Activated CD4-positive, alpha-beta memory T cell treated with anti-CD3 and anti-CD28 coated beads for 36 hours (primary cell): ENCODE measurements at places on chromosomes 13 and 19.
A peak's percentile ranks its signal among the peaks of the same experiment; 100 is the strongest.

GRCh38 chr13:21930536-21930935 lies 259.7 kb downstream of the FGF9 start:
- DNase-seq, result no peak

GRCh38 chr19:55083004-55083850 lies 7.6 kb downstream of the EPS8L1 start:
- no peak for DNase-seq

- peak; percentile 55 for DNase-seq
Observed at GRCh38 chr13:112968380-112968909, 569 bp upstream of the MCF2L start.

- no peak for DNase-seq
Observed at GRCh38 chr19:29476528-29476927, 49.3 kb upstream of the VSTM2B start.

- no peak for DNase-seq
Observed at GRCh38 chr19:11995174-11995573, 30.3 kb downstream of the ZNF763 start.

DNA sequence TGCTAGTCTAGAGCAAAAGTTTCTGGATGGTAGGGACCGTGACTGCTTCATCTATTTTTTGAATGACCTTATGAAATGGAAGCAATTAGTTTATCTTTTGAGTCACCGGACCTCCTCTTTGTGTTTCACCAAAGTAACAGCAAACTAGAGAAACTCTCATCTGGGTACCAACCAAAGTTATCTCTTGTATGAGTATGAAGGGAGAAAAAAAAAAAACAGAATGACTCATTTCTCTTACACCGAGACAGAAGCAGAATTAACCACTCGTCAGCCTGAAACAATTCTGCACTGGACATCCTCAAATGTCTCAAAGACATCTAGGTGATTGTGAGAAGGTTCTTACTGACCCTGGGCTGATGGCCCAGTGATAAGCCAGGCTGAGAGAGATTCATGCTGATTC lies 18.3 kb downstream of the ZNF100 start:
- no peak for DNase-seq

- DNase-seq, result no peak
Observed at GRCh38 chr19:35143231-35143715, at the start of gene FXYD7. FXYD7 (plus strand) TSS chr19:35143255; CDS start chr19:35143334, 79 bp downstream.

DNA sequence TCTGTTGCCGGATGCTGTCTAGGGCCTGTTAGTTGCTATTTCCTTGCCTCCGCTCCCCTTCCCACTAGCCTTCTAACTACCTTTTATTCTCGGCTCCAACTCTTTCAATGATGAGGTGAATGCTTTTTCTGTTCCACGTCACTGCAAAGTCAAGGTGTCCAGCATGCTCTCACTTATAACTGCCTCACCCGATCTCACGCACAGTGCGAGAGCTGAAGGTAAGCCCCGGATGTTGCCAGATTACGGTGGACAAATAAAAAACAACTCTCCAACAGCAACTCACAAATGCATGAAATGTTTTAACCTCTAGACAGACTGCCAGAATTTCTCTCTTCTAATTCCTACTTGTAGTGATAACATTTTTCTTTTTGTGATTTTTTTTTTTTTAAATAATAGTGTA lies 169.9 kb downstream of the STK24 start:
- DNase-seq, result no peak

DNA sequence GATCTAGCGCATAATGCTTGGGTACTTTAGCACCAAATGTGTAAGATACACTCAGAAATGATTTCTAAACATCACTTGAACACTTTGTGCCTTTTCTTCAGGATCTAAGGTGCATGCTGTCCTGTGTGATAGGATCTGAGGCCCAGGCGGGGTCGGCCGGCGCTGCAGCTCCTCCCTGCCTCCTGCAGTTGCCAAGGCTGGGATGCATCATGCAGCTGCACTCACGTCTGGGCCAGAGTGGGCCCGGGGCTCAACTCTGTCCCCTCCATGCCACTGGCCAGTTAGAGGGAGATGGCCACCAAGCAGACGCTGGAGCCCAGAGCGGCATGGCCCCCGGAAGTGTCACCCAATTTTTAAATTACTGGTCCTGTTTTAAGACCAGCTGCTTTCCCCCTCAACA lies 29.3 kb upstream of the CD33 start:
- no peak for DNase-seq

DNA sequence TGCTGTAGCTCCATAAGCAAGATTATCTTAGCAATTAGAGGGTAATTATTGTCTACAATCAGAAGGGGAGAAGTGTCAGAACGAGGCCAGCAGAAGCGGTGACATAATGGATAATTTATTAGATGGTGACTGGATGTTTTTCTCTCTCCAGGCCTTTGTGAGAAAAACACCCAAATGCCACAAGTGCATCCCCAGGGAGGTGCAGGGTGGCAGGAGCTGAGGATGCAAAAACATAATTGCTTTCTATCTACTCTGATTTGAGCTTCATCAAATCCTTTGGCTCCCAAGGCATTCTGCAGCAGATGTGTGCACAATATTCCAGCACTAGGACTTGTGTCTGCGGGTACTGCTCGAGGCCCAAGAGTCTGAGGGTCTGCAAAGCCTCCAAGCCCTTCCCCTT lies 220.1 kb upstream of the SERP2 start:
- no peak for DNase-seq

GRCh38 chr19:40589591-40590429 lies 11.4 kb upstream of the LTBP4 start:
- DNase-seq, result no peak

DNA sequence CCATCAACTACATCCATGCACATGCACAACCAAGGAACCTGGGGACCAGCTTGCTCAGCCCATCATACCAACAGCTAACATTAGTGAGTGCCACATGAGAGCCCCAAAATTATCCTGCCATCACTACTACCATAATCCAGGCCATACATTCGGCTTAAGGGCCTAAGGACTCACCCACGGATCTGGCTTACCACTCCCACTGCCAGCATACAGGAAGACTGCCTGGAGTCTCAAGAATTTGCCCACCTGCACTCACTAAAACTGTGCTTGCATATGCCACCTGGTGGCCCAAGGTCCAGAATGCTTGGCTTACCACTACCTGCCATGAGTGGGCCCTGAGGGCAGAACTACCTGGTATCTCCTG lies 1562.9 kb upstream of the PRR20A start:
- DNase-seq, result no peak

GRCh38 chr13:111269508-111269907 lies 50.9 kb upstream of the TEX29 start:
- DNase-seq, result no peak

DNA sequence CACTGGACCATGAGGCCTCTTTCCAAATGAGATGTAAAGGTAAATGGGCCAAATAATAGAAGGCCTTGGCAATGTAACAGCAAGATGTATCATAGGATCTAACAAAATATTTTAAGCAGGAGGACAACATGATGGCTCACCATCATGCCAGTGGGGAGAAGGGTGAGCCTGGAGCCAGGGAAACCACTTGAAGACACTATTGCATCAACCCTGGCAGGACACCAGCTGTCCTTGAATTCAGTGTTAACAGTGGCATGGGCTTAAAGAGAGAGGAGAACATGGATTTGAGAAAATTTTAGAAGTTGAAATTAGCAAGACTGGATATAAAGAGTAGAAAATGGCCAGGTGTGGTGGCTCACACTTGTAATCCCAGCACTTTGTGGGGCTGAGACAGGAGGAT lies 6.7 kb upstream of the RCBTB2 start:
- no peak for DNase-seq

GRCh38 chr13:73631411-73631810 lies 502.8 kb downstream of the KLF12 start:
- DNase-seq, result no peak

GRCh38 chr19:18110609-18111232 lies 13.1 kb downstream of the MAST3 start:
- no peak for DNase-seq

DNA sequence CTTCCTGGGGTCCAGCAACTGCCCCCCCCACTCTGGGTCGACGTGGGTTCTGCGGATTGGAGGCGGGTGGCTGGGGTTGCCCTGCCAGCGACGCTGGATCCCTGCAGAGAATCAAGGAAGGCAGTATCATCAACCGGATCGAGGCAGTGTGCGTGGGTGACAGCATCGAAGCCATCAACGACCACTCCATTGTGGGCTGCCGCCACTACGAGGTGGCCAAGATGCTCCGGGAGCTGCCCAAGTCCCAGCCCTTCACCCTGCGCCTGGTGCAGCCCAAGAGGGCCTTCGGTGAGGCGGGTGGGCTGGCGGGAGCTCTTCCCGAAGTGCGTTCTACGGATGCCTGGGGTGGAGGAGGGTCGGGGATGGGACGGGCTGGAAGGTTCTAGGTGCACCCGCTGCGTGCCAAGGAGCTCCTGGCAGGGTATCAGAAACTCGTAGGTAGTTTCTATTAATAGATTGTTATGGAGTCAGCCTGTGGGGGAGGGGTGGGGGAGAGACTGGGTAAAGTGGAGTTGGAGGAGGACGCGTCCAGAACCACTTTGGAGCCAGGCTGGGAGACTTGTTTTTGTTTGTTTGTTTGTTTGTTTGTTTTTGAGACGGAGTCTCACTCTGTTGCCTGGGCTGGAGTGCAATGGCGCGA lies 1.5 kb downstream of the GIPC3 start:
- DNase-seq, result no peak

GRCh38 chr13:36673352-36673751 lies 468 bp upstream of the SERTM1 start:
- DNase-seq, result no peak

- no peak for DNase-seq
Observed at GRCh38 chr19:16607819-16608218, 20.2 kb downstream of the MED26 start.

- no peak for DNase-seq
Observed at GRCh38 chr19:45601524-45602374, at the start of gene GPR4. GPR4 (minus strand) TSS chr19:45602212; CDS start chr19:45591866, 10,346 bp downstream.

DNA sequence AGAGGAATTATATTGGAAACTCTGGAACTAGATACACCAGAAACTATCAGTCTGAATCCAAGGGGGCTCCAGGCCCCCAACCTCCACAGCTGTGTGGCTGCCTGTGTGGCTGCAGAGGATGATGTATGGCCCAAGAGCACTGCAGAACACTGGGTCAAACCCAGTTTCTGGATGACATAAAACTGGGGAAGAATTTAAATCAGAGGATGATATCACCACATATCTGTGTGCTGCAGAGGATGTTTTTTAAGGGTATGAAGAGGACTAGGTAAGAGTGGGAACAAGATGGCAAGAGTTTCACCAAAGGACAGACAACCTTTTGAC lies 226.4 kb downstream of the SUCLA2 start:
- DNase-seq, result no peak

GRCh38 chr13:84130495-84131114 lies 248.3 kb upstream of the SLITRK1 start:
- no peak for DNase-seq

- DNase-seq, result no peak
Observed at GRCh38 chr19:56369886-56370676, 23.3 kb downstream of the ZNF582 start.

DNA sequence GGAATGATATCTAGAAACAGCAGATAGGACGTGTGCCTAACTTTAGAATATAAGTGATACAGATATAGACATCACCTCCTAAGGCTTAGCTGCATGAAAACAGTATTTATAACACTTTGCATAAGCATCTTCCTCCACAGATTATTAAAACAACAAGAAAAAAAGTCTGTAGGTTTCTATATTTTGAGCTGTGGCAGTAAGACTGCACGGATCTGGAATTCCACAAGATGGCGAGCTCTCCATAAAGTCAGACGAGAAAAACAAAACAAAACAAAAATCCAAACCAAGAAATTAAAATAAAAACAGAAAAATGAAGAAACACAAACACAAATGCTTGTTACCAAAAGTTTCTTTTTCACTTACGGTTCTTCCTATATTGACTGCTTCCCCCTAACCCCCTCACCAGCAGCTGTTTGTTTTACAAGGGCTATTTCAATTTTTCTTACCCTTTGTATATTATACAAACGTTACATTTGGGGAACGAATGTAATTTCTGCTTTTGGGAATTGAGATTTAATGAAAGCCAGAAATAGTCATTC lies 285.8 kb downstream of the MYO16 start:
- no peak for DNase-seq

DNA sequence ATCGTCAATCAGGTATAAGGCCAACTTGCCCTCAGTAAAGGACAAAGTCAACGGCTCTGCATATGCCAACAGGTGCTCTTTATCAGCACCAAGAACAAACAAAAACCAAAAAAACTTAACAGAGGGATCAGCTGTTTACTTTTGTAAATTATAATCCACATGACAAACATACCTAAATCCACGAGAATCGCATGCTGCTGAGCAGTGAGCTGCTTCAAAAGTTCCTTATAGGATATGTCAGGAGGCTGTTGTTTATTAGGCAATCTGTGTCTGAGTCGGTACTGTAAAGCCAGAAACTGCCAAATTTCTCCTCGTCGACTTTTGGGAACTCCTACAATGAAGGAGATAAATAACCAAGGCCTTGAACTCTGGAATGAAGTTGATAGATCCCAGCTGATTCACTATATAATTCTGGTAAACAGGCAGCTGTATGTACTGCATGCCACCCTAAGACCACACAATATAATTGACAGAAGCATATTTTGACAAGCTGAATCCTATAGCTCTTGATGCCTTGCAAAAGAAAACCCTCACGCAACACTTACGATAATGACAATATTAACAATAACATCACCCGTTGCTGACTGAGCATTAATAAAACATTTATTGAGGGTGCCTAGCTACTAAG lies 179.8 kb downstream of the TBC1D4 start:
- no peak for DNase-seq

- no peak for DNase-seq
Observed at GRCh38 chr13:33057019-33057780, 41.0 kb downstream of the KL start.

- DNase-seq, result no peak
Observed at GRCh38 chr13:108786456-108787200, 157.2 kb downstream of the MYO16 start.
